Stimulated activated CD8-positive, alpha-beta memory T cell treated with anti-CD3 and anti-CD28 coated beads, Interleukin-4, amount 100 ng/mL, for 1 hour (primary cell): ENCODE measurements at places on chromosomes 3 and 15.

DNA sequence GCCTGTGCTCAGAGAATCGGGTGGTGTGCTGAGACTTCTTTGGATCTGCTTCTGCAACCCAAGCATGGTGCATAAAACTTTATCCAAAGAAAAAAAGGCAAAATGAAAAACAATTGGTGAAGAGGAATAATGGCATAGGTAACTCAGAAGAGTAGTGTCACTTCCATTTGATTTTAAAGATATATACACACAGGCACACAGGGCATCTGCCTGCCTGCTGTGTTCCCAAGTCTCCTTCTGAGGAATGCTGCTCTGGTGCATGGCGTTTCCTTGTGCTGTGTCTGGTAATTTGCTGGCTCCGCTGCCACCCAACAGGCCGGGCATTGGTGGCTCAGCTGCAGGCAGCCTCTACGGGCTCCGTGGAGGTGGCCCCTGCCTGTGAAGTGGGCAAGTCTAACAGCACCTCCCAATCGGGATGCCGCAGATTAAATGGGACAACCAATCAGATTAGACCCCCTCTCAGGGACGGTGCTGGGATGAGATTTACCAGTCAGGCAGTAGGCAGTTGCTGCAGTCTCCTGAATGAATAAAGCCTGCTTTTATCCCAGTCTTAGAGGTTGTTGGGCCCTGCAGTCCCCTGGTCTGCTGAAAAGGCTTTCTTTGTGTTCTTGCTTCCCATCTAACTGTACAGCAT lies 253.7 kb upstream of the RASGRP1 start:
- no peak for DNase-seq

- DNase-seq, result no peak
Observed at GRCh38 chr15:52295421-52296001, at the start of gene MYO5C. Gene MYO5C, minus strand, starts transcription at chr15:52295804. Its CDS starts 168 bp downstream, at chr15:52295636.

DNA sequence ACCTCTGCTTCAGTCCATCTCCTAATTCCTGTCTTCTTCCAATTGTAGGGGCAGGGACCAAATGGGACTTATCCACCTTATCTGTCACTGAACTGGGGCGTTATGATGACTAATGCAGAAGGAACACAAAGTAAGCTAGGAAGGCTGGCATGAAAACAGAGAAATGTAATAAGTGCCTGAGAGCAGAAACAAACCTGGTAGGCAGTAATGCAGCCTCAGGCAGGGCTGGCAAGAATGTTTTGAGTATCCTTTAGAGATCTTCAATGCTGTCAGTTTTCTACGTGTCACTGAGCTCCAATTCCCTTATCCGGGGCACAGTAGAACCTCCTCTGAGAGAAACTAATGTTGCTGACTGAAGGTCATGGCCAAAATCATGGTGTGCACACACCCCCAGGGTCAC lies 246.2 kb upstream of the TBL1XR1 start:
- DNase-seq, result no peak

GRCh38 chr3:5310509-5310908 lies 123.0 kb downstream of the EDEM1 start:
- DNase-seq, result no peak

DNA sequence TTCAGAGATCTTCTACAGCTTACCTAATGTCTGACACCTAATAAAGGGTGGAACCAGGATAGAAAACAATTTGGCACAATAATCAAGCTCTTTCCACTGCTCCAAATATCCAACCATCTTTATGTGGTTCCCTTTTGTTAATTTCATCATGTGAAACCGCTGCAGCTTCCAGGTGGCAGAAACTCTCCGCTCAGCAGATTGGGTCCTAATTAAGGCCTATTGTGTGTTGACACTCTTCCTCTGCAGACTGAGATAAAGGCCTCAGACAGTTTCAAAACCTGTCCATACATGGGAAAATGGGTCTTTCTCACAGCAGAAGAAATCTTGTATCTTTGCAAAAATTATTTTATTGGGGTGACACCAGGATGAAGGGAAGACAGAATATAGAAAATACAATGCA lies 1002.4 kb upstream of the SEMA6D start:
- no peak for DNase-seq

GRCh38 chr3:165903885-165904630 lies 66.8 kb upstream of the BCHE start:
- no peak for DNase-seq

DNA sequence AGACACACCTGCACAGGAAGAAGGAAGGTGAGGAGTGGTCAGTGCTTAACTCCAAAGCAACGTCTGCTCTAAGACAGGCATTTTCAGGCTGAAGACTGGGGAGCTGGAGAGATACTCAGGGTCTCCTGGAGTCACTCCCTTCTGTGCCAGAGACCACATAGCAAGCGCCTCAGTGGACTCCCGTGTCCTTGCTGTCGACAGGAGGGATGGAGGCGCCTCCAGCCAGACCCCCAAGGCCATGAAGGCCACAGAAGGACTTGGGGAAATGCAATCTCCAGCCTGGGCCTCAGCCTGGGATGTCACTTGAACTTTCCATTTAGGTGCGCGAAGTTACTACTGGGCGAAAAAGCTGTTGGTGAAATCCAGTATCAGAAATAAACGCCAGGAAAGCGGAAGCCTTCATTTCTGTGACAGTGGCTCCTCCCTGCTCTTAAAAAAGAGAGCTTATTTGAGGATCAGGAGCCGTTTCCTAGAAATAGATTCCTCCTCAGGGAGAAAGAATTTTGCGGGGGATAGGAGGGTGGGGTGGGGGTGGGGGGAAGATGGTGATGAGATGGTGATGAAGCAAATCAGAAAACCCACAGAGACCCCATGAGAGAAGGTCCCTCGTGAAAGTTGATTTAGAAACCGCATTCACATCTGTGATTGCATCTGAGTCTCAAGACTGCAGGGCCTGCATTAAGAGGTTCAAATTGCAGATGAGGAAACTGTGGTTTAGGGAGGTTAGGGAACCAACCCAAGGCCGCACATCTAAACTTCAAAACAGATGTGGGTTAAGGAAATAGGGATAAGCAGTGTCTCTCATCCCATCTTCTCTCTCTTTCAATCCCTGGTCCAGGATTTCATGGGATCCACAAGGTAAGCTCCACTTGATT lies 78.8 kb downstream of the ATP2B2 start:
- no peak for DNase-seq

DNA sequence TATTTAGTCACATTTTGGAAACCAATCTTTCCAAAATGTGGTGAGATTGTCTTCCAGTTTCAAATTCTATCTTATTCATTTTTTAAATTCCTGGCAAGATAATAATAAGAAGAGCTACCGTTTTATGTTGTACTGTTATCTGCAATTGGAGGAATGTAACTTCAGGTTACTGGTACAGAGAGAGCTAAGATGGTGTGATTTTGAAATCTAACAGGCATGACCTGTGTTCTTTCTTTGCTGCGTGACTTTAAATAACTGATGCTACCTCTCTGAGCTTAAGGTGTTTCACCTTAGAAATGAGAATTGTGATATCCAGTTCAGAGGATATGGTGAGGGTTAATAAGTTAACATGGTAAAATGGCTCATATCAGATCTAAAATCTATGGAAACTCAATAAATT lies 21.7 kb downstream of the CADM2 start:
- DNase-seq, result no peak

GRCh38 chr3:157120071-157120892 lies 39.7 kb downstream of the CCNL1 start:
- DNase-seq, result no peak

GRCh38 chr3:21174461-21174860 lies 576.5 kb downstream of the ZNF385D start:
- DNase-seq, result no peak

GRCh38 chr3:141798448-141798845 lies 35.2 kb downstream of the GRK7 start:
- no peak for DNase-seq

- peak; percentile 16 for DNase-seq
Observed at GRCh38 chr15:73265536-73266153, 103.1 kb downstream of the HCN4 start.

DNA sequence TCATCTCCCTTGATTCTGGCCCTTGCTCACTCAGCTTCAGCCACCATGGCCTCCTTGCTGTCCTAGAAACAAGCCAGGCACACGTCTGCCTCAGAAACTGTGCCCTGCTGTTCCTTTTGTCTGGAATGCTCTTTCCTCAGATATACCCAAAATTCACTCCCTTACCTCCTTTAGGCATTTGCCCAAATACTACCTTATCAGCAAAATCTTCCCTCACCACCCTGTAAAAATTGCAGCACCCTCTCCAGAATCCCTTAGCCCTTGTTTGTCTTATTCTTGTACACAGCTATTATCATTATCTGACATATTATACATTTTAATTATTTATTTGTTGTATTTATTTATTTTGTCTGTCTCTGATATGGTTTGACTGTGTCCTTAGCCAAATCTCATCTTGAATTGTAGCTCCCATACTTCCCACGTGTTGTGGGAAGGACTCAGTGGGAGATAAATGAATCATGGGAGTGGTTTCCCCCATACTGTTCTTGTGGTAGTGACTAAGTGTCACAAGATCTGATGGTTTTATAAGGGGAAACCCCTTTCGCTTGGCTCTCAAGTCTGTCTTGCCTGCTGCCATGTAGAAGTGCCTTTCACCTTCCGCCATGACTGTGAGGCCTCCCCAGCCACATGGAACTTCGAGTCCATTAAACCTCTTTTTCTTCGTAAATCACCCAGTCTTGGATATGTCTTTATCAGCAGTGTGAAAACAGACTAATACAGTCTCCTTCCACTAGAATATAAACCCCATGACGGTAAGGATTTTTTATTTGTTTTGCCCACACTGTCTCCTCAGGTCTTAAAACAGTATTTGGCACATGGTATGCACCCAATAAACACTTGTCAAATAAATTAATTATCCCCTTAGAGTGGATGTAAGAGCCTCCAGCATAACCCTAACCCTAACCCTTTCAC lies 60.0 kb upstream of the STT3B start:
- no peak for DNase-seq

DNA sequence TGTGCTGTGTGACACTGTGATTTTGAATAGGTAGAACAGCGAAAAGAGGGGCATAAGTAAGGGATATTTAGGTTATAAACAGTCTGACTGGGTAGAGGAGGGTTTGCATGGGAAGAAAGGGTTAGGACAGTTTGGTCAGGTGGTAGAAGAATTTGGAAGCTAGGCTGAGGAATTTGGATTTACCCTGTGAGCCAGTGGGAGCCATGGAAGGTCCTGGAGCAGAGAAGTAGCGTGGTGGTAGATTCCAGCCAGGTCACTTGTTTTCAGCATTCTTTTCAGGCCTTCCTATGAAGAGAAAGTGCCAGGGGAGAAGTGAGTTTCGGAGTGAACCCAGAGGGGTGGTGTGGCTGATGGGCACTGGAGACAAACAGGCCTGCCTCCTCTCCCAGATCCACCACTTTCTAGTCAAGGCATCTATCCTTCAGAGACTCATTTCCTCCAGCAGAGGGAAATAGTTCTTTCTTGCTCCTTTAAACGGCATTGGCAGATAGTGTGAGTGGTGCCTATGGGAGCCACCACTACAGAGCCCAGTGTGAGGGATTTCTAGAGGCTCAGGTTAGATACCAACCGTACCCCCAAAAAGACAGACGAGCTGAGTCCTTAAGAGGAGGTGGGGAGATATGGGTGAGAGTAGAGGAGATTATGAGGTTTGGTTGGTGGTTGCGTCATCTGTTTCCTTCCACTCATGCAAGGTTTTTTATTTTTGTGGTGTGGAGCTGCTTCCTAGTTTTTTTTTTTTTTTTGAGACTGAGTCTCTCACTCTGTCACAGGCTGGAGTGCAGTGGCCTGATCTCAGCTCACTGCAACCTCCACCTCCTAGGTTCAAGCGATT lies 21.2 kb downstream of the PXK start:
- DNase-seq, result no peak

DNA sequence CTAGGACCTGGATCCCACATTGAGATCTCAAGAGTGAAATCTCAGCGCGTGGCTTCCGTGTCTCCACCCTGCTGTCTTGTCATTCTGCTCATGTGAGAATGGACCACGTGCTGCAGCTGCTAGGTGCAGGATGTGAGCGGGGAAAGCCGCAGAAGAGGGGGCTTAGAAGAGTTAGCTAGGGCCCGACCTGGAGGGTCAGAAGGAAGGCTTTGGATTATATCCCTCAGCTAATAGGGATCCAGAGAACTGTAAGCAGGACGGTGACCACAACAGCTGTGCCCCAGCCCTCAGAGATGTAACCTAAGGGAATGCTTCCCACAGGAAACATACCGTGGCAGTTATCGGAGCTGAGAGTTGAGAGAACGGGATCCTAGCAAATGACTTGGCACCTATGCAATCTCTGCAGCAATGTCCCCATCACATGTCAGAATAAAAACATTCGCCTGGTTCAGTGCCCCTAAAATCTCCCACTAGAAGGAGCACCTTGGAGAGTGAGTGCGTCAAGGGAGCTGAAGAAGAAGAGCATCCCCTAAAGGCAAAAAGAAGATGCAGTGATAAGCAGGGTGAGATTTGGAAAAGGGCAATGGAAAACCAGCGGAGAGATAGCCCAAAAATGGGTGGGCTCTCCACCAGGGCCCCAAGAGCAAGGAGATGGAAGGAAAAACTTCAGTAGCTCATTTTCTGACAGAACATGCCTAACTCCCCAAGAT lies 76.9 kb upstream of the ST8SIA2 start:
- no peak for DNase-seq

DNA sequence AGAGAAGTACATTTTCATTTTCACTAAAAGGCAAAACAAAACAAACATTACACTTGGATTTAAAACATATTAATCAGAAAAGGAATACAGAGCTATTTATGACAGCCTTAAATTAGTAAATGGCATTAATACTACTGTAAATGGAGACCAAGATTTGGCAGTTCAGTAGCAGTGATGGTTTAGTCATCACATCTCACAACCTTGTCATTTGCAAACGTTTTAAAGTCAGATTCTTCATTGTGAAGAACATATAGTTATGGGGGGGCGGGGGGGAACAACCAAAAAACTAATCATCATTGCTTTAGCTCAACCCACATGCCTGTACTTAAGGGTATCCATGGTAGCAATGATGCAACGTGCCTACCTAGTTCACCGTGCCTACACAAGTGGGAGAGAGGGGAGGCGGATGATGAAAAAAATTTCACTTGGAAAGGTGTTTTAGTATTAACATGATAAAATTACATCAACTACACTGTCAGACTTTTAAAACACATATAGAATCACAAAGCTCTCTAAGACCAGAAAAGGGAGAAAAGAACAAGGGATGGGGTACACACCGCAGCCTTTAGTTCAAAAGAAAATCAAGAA lies 40.1 kb downstream of the DLG1 start:
- no peak for DNase-seq

- no peak for DNase-seq
Observed at GRCh38 chr3:186102687-186103086, 6.2 kb downstream of the ETV5 start.

DNA sequence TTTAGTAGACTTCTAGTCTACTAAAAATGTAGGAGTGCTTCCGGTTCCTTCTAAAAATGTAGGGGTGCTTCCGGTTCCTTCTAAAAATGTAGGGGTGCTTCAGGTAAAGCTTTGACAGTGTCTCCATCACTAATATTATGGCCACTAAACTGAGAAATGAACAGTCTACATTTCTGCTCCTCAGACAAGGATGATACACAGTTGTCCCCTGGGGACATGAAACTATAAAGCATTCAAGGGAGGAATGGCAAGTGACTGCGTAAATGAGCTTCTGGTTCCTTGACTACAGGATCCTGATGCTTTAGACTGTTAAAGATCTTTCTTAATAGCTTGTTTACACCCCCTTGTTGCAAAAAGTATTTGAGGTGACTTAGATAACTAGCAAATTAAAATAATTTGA lies 53.9 kb upstream of the SLC9A9 start:
- no peak for DNase-seq
